ENCODE measurements at places on chromosomes 12 and 14.

DNA sequence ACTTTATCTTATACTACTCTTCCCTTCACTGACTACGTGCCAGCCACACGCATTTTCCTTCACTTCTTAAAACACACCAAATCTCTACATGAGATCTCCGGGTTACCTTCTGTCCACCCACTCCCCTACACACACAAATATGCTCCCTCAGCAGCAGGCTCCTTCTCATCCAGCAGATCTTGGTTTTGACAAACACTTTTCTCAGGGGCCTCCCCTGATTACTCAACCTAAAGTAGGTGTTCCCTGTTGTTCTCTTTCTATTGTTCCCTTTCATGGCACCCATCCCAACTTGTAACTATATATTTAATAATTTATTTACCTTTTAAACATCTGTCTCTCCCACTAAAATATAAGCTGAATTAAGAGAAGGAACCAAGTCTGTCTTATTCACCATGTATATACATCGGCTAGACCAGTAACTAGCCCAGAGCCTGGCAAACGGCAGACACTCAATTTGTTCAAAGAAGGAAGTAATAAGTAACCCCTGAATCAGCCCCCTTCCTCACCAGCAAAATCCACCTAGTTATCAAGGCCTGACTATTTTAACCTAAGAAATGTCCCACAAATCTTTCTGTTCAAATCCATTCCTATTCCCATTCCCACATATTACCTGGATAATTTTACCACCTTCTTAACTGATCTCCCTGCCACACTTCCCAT is 2.7 kb downstream of the C2CD5 start:
- DNase-seq: no peak

DNA sequence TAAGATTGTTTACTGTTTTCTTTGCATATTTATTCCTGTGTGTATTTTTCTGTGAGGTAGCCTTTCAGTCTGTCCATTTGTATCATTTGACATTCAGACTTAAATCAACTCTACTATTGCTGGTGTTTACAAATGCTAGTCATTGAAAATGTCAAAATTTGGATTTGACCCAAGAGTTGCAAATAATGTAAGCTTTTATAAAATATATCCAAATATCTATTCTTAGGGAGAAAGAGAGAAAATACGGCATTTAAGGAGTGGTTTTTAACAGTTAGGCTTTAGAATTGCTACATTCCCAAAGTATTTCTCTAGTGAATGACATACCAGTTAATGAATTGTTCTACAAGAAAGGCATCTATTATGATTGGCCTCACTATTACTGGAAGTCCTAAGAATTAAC is 37.9 kb downstream of the FRS2 start:
- DNase-seq: no peak

GRCh38 chr12:89363582-89363981 is 11.3 kb upstream of the DUSP6 start:
- DNase-seq: no peak

GRCh38 chr12:2853626-2854025 is 3.2 kb downstream of the TEX52 start:
- no peak for DNase-seq

GRCh38 chr12:28278499-28278898 is 88.2 kb downstream of the CCDC91 start:
- DNase-seq: no peak

DNA sequence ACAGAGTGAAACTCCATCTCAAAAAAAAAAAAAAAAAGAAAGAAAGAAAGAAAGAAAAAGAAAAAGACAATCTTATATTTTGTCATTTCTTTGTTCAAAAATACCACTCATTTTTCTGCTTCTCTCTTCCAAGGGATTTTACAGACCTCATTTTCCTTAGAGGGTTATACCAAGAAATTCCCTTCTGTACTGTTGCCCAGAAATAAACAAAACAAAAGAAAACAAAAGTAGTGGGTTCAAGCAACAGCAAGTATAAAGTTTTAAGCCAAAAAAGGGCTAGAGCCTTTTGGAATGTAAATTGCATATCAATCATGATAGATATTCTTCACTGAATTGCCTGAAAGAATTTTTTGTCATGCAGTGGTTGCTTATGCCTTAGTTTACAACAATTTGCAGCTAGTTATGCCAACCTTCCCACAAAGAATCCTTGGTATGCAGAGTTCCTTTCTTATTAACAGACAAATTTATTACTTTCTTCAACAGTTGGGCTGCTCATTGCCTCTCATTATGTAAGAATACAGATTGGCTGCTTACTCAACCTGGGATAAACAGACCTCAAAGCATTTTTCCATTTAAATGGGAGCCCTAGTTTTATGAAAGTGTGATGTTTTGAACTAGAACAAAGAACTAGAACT is 129.1 kb upstream of the PPFIA2 start:
- no peak for DNase-seq

- DNase-seq: no peak
These were observed 49.1 kb upstream of the RNU6-8 start for GRCh38 chr14:32252030-32252670.

DNA sequence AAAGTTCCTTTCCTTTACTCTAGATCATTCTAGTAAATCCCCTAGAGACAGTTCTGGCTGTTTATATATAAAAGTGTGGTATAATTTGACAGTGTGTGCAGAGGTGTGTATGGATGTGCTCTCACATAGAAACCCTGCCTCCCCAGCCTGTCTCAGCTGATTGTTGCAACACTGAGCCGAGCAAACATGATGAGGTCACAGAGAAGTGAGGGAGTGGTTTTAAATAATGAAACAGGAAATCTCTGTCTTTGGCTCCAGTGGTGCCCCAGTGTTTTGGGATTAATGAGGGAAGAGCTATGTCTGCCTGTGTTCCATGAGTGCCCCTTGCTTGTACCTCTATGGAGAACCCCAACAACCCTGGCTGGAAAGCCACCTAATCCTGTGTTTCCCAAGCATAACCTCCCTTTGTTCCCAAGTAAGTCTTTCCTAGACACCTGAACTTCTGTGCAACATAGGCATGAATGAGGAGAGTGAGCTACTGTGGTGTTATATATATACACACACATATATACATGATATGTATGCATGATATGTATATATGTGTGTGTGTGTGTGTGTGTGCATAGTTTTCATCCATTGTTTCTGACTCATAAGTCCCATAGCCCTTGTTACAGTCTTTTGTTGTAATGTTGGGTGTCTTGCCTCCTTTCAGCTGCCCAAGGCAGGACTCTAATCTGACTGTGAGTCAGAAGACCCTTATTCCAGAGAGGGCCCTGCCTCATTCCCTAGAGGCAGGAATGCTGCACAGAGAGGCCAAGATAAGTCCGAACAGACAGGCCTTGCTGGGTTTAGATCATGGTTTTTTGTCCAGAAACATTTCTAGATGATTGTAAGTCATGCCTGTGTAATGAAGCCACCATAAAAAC is 18.0 kb downstream of the TRAF3 start:
- DNase-seq: no peak

DNA sequence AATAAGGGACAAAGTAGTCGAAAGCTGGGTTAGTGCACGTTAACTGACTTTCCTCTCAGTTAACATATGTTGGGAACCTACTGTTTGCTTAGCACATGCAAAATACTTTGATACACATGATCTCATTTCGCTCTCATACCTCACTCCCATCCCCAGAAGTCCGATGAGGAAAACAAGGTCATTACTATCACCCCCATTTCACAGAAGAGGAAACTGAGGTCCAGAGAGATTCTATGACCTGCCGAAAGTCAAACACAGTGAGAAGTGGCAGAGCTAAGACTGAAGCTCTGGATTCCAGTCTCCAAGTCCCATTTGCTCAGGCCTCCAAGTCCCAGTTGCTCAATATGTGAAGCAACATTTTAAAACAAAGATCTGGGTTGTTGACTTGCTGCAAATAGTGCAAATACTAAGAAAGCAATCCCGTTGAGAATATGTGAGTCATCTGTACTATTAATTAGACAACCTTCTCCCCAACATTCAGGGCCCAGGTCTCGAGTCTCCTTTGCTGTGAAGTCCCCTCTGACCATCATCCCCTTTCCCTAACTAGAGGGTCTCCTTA is 170.6 kb upstream of the PWP1 start:
- no peak for DNase-seq

DNA sequence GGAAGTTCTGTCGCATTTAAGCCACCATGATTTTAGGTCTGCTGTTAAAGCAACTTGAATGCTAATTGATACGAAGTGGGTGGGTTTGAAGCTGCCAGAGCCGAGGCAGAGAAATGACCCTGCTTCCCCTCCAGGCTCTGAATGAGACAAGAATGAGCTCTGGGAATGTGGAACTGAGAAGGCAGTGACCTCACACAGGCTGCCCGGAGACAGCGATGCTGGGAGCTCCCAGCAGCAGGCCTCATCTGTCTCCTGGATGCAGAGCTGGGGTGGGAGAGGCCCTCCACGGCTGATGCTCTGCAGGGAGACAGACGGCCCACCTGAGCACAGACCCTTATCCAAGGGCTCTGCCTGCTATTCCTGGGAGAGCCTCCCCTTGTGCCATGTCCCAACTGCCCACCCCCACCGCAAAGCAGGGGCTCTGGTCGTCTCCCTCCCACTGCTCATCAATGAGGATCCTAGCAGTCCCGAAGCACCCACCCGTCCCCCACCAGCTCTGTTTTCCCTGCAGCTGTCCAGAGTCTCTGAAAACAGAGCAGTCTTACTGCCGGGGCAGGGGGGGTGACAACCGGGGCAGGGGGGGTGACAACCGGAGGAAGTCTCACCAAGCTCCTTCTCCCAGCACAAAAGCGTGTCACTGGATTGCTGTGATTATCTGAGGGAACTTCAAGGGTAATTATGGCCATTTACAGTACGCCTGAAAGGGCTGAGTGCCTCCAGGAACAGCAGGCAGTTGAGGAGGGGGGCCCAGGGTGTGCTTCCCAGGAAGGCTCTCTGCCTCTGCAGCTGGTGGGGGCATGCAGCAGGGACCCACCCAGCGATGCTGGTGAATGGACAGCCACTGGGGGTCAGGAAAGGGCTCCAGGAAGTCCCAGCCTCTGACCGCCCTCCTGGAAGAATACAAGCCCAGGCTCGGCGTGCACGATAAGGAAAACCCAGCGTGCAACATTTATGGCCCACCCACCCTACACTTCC is 67.8 kb downstream of the CHGA start:
- DNase-seq: no peak

- no peak for DNase-seq
These were observed 127.0 kb upstream of the SSTR1 start for GRCh38 chr14:38080696-38081095.

DNA sequence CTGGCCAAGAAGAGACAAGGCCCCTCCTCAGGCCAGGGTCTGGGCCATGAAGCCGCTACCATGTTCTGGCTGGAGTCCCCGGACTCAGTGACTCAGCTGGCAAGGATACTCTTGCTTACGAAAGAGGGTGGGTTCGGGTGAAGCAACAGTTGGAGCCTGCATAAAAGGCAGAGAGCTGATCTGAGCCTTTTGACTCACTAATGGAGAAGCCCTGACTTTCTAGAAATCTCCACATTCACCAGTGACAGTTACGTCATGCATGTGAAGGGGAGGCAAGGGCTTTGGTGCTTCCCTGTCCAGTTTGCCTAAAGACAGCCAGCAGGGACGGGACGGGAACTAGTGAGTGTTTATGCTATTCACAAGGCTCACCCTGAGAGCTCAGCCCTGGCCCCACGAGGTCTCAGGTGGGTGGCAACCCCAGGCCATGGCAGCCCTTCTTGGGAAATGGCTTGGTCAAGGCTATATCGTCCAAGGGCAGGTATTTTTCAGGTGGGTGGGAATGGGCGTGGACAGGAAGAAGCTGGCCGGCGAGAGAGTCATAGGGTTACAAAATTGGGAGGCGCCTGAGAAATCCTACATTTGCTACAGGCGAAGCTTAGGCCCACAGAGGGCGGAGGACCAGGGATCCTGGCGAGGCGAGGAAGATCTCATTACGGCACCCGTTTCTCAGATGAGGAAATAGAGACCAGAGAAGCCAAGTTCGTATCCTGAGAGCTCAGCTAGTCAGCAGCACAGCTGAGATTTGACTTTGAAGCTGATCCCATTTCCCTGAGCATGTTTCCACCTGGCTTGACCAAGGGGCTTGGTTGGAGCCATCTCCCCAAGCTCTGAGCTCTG is 314.6 kb downstream of the BCL11B start:
- no peak for DNase-seq

- DNase-seq: no peak
These were observed 460.2 kb downstream of the RAD51B start for GRCh38 chr14:68279777-68280233.

DNA sequence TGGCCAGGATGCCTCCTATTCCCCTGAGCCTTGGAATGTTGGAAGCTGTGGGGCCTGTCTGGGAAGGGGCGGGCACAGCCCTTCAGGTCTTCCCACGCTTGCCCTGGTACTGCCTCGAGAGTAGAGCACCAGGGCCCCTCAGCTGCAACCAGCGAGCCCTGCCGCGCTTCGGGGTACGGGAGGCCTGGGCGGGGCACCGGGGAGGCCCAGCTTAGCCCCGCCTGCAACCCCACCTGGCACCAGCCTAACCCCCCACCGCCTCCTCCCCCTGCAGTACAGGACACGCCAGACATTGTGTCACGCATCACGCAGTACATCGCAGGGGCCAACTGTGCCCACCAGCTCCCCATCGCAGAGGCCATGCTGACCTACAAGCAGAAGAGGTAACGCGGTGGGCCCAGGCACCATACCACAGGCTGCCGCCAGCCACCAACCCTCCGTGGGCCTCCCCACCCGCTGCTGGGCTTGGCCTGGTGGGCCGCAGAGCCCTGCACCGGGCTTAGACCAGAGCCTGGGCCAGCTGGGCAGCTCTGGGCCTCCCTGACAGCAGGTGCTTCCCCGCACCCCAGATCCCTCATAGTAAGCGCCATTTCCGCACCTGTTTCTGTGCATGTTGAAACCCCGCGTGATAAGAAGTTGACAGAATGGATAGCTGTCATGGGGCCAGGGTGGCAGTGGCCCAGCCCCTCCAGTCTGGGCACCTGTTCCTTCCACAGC is 13.6 kb upstream of the TEX22 start:
- DNase-seq: no peak

DNA sequence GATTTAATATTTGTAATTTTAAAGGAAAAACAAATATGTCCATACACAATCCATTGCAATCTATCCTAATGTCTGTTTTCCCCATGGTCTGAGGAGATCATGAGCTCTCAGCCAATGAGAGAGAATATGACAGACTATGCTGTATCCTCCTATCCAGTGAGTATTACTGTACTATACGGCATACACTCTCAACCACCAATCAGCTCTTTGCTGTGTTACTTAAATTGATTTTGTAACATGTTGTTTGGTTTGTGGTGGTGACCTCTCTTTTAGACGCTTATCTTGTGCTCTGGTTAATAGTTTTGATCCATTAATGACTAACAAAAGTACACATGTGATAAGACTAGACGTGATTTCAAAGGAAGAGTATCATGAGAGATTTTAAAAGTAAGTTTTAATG is 231.5 kb upstream of the FOXN3 start:
- DNase-seq: no peak

DNA sequence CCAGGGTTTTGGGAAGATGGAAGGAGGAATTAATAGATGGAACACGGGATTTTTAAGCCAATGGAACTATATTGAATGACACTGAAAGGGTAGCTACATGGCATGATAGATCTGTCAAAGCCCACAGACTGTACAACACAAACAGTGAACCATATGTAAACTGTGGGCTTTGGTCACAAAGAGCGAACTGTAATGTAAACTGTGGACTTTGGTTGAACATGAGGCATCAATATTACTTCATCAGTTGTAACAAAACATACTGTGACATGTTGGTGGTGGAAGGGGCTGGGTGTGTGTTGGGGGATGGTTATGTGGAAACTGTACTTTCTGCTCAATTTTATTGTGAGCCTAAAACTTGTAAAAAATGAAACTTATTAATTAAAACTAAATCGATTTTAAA is 210.6 kb upstream of the HMGA2 start:
- DNase-seq: no peak

All from stimulated activated CD8-positive, alpha-beta memory T cell treated with anti-CD3 and anti-CD28 coated beads, Interleukin-12 subunit alpha, Interleukin-12 subunit beta, amount 100 ng/mL, for 4 hours (primary cell).